ENCODE measurements at places on chromosomes 2 and 18.

GRCh38 chr2:179024445-179024844 lies 25.5 kb downstream of the CCDC141 start:
- no peak for DNase-seq

DNA sequence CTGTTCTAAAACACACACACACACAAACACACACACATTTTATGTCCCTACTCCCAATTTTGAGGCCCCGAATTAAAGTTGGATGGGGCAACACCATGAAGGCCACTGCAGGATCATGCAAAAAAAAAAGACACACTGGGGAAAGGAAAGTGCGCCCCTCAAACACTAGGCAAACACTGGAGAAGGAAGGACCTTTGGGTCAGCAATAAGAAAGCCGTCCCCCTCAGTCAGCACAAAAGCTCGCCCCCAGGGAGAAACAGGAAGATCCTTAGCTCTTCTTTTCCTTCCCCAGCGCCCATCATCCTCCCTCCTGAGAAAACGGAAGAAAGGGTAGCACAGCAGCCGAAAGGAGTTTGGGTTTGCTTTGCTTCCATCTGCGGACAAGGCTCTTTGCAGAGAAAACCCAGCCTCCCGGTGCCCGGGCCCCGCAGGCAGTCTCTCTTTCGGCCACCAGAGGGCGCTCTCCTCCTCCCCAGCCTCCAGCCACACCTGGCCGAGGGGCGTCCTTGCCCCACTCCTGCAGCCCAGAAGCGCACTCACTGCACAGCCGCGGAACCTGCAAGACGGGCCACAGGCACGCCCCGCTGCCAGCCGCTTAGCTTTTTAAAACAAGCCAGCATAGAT lies 248.5 kb downstream of the CDH20 start:
- DNase-seq, result no peak

DNA sequence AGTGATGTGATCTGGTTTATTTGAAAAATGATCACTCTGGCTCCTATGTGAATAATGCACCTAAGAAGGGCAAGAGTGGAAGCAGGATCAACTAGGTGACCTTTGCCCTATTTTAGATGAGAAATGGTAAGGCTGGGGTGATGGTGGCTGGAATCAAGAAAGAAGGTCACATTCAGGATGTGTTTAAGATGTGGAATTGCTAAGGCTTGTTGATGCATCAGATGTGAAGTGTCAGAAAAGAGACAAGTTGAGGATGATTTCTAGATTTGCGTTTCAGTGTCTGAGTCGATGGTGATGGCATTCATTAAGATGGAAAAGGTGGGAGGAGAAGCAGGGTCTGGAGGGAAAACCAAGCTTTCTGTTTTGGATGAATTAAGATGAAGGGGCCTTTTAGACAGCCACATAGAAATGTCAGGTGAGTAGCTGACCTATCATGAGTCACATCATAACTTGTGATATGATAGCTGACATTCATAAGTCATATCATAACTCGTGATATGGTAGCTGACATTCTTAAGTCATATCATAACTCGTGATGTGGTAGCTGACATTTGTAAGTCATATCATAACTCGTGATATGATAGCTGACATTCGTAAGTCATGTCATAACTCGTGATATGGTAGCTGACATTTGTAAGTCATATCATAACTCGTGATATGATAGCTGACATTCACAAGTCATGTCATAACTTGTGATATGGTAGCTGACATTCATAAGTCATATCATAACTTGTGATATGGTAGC lies 101.2 kb upstream of the SEC11C start:
- no peak for DNase-seq

- no peak for DNase-seq
These were observed 17.7 kb downstream of the IWS1 start for GRCh38 chr2:127508631-127509034.

- DNase-seq, result no peak
These were observed 113.4 kb downstream of the ZBTB7C start for GRCh38 chr18:48295586-48296311.

- no peak for DNase-seq
These were observed 103.2 kb upstream of the SIX3 start for GRCh38 chr2:44838116-44838790.

- DNase-seq, result no peak
These were observed 6.4 kb downstream of the ATL2 start for GRCh38 chr2:38370664-38371063.

GRCh38 chr2:3171564-3172264 lies 205.9 kb downstream of the EIPR1 start:
- DNase-seq, result no peak

All from cortex of kidney (tissue), 1 donor.